ENCODE measurements at places on chromosomes 7 and 10. TPM values are rescaled to one million over a fixed set of nuclear protein-coding genes. Genes with fewer than 3 reads are reported as not detected.

DNA sequence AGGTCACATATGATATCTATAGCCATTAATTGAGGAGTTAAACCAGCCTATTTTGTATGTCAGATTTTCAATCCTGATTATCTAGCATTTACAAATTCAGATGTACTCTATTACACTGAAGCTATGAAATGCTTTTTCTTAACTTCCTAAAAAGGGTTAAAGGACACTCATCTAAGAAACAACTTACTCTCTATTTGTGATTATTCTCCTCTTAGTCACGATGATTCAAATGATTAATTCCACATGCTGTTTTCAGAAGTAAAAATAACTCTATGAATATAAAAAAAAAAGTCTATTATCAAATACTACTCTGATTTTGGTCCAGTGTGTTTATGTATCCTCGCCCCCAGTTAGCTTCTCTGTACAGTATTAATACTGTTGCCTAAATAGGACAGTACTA lies 1199.9 kb downstream of the GATA3 start:
- no peak for DNase-seq

GRCh38 chr10:22690158-22690557 lies 24.2 kb downstream of the PIP4K2A start:
- DNase-seq, result no peak

DNA sequence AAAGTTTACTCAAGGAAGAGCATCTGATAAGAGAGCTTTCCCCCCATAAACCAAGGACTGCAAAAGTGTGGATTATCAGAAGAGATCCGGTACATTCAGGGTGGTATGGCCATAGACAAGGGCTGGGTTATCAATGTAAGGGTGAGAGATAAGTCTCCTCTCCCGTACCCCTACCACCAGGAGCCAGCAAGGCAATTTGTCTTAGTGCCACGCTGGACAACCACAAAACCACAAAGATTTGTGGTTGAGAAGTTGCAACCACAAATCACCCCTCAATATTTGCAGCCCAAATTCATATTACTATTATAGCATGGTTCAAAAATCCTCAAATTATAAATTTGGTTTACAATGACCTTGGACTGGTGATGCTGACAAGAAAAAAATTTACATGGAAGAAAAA lies 2.3 kb upstream of the ZSCAN25 start:
- no peak for DNase-seq

- DNase-seq, result no peak
These were observed 918 bp downstream of the PWWP2B start for GRCh38 chr10:132397671-132398565.

Gene SPDYE1
- 0.13 TPM for total RNA-seq

Gene KIFBP
- 54.9 TPM for total RNA-seq
